NCI-H2029 treated with DMSO at 0.1 percent for 48 hours (cell line): ENCODE measurements at places on chromosomes 1 and 21.

DNA sequence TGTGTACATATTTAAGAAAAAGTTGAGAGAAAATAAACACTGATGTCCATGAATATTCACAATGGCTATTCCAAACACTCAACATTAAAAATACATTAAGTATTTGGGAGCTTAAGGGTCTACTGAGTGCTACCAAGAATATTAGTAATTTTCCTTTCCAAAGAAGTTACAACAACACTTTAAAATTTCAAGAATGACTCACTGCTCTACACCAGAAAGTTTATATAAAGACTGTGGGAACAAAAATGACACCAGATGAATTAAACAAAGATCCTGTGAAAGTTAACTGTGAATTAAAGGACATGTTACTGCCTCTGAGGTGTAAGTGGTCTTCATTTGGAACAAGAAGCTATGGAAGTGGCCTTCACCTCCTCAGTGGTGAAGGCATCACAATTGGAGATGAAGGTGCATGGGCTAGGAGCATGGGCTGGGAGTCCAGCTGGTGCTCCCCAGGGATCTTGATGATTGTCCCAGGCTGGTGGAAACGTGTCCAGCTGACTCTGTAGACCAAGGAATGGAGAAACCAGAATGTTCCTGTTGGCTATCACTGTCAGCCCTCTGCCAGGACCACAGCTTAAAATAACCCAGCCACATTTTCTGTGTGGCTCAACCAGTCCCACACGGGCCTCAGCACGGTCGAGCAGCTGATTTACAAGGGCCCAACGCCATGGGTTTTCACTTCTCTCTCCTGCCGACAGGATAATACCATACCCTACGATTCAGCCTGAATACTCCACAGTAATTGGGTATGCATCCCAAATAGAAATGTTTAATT, 28.8 kb downstream of the TAF5L start:
- DNase-seq = no peak

DNA sequence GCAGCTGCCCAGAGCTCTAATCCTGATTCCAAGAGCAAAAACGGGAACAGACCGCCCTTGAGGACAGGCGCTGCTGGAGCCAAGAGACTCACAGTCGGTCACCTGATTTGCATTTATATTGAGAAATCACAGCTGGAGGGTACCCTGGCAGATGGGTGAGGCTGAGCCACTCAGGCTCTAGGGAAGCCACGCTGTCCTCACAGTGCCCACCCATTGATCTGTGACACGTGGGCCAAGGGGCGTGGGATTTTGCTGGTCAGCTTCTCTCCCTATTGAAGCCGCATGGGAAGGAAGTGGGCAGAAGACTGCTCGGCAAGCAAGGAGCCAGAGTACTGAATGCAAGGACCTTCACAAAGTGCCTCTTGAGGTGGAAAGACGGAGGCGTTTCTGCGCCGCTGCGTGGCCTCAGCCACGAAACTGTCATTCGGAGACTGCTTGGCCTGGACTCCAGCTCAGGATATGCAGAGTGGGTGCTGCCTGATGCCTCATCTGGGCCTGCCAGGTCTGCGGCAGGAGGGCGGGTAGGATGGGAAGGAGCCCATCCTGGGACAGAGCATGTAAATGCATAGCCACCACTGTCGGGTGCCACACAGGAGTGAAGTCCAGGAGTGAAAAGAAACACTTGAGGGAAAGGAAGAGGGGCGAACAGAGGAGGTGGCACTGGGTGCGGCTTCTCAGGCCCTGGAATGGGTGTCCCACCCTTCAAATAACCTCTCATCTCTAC, 139.8 kb downstream of the PGBD5 start:
- no peak for DNase-seq

DNA sequence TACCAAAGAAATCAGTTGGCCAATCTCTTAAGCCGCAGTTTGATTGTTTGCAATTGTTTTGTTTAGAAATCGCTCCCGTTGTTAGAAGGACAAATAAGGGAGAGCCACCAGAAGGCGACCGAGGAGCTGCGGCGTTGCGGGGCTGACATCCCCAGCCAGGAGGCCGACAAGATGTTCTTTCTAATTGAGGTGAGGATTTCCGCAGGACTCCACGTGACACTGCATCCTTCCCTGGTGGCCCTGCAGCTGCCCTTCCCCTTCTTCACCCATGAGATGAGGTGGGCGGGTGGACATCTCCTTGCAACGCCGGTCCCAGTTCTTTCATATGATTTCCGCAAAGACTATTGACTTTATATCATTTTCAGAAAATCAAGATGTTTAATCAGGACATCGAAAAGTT, 27.2 kb upstream of the MX1 start:
- no peak for DNase-seq

DNA sequence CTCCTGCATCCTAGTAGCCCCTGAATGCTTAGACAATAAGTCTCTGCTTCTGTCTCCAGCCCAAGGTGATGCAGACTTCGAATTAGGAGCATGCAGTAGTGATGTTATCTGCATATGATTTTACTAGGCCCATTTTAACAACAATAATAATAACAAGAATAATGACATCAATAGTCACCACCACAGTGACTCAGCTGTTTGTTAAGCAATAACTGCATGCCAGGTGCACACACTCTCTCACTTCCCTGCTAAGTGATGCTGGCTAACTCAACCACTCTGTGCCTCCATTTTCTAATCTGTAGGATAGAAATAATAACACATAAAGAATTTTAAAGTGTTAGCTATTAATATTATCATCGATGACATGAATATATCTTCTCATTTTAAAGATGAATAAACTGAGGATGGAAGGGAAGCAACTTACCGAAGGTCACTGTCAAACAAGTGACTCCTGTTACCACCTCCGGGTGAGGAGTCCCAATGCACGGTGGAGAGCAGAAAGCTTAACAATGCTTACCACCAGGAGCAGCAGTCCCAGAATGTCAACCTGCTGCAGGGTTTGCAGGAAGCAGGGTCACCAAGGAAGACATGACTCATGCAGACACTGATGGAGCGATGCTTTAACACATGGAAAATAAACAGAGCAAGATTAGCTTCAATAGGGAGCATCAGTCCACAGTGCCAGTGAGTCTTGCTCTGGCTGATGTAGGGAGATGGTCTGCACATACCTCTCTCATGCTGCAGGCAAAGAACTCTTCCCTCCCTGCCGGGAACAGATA, 290.2 kb downstream of the SPATA17 start:
- no peak for DNase-seq

DNA sequence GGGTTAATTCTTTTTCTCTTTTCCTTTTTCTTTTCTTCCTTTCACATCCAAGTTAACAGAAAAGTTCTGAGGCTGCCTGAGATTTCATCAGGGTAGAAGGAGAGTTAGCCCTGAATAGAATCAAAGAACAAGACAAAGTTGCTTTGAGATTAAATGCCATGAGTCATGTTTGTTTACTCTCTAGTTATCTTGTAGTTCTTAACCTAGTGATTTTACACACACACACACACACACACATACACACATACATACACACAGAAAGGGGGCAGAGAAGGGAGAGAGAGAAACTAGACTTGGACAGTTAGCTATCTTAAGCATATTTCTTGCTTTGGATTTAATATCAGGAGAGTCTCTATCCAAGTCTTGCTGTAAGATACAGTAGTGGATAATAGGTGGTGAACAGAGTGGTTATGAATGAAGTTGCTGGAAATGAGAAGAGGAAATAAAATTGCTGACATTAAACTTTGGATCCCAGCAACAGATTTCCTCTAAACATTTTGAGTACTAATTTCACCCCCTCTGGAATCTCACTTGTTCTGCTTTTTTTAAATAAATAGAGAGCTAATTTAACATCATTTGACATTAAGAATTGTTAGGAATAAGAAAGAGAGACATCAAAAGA, 19.9 kb downstream of the PLA2G4A start:
- no peak for DNase-seq

- peak; percentile 16 for DNase-seq
Observed at GRCh38 chr1:201530741-201531531, 8.0 kb upstream of the NAV1 start.

DNA sequence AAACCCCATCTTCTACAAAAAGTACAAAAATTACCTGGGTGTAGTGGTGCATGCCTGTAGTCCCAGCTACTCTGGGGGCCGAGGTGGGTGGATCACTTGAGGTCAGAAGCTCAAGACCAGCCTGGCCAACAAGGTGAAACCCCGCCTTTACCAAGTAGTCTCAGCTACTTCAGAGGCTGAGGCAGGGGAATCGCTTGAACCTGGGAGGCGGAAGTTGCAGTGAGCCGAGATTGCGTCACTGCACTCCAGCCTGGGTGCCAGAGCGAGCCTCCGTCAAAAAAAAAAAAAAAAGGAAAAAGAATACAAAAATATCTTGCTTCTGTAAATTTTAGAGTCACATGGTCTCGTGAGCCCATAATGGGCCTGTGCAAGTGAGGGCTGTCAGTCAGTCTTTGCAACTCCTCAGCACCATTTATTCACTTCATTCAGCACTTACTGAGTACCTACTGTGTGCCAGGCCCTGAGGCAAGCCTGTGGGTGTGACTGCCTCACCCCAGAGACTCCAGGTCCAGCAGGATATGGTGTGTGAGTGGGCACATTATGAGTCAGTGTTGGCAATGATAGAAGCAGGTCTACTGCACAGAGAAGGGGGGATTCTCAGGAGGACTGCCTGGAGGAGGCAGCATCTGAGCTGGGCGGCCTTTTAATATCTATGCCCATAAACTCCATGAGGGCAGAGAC, 46.8 kb upstream of the TARDBP start:
- DNase-seq = no peak
